ENCODE measurements at places on chromosomes 2 and 18. TPM values are rescaled to one million over a fixed set of nuclear protein-coding genes. Genes with fewer than 3 reads are reported as not detected.

SULT1C4 gene
- total RNA-seq = not detected

AKAIN1 gene
- not detected for total RNA-seq

PPP1R7 gene
- total RNA-seq = 44.6 TPM

TMEM163 gene
- not detected for total RNA-seq

SH3BP4 gene
- 96.0 TPM for total RNA-seq

EPG5 gene
- total RNA-seq = 77.7 TPM

GKN2 gene
- total RNA-seq = not detected

CXCR1 gene
- total RNA-seq = not detected

GPAT2 gene
- 1.0 TPM for total RNA-seq

KCNJ3 gene
- total RNA-seq = not detected

EFR3B gene
- 0.76 TPM for total RNA-seq

MCEE gene
- total RNA-seq = 21.1 TPM

DAPL1 gene
- total RNA-seq = not detected

Measured in GM23248 (cell line).